ENCODE measurements at places on chromosomes 5 and 9. TPM values are rescaled to one million over a fixed set of nuclear protein-coding genes. Genes with fewer than 3 reads are reported as not detected.

Gene GLDC
- total RNA-seq: 100 TPM

Gene SERF1A
- total RNA-seq: 27.8 TPM

Gene CXCL14
- not detected for total RNA-seq

DNA sequence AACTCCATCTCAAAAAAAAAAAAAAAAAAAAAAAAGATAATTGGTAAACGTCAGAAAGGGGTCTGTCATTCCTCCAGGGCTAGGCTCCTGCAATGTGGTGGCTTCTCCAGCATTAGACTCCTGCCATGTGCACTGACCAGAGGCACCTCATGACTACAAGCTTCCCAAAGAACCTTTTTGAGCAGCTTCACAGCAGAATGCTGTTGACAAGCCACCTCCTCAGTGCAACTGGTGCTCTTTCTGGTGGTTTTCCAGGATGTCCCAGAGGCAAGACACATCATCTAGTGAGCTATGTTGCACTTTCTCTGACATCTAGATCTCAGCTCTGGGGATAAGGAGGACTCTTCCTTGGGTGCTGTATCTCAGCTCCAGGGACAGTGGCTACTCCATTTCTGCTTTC, 11.6 kb downstream of the RPL37 start:
- DNase-seq: no peak
- peak overlapping the region; percentile 14 for H3K27ac ChIP-seq
- peaks cover 7% of the 10 kb centered on the region for H3K36me3 ChIP-seq
- H3K4me1 ChIP-seq: no peaks in the 10 kb centered on the region
- H3K27me3 ChIP-seq: no peaks in the 10 kb centered on the region

- no peak overlapping the region for H3K27ac ChIP-seq
- no peaks in the 10 kb centered on the region for H3K36me3 ChIP-seq
- H3K4me1 ChIP-seq: no peaks in the 10 kb centered on the region
- H3K27me3 ChIP-seq: no peaks in the 10 kb centered on the region
Measured at GRCh38 chr9:70525519-70525918, 111.1 kb upstream of the KLF9 start.

DNA sequence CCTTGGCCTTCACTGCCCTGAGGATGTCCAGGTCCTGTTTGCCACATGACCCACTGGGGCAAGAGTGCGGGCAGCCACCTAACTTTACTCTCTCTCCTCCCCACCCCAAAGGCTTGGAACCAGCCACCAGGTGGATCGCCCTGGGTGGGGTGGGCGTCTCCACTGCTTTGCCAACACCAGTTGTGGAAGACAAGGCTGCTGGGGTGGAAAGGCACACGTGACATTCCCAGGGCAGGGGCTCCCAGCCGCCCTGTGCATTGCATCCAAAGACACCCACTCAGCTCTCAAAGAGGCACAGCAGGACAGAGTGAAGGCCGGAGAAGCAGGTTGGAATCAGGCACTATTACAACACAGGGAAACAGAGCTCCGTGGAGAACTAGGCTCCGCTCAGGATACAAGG, 162.2 kb downstream of the OLFM1 start:
- no peaks in the 10 kb centered on the region for H3K36me3 ChIP-seq
- no peaks in the 10 kb centered on the region for H3K27me3 ChIP-seq
- no peak overlapping the region for H3K27ac ChIP-seq
- DNase-seq: no peak

DNA sequence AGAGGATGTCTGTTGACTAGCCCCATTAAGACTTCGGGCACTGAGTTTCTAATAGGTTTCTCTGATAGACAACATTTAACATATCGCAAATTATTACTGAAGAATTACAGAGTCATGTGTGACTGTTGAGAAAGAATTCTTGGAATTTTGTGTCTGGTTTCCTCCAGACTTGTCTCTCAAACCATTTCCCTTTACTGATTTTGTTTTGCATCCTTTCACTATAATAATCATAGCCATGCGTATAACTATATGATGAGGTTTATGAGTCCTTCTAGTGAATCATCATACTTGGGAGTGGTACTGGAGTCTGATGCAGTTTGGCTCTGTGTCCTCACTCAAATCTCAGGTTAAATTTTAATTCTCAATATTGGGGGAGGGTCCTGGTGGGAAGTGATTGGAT, 27.0 kb downstream of the ZNF169 start:
- H3K27ac ChIP-seq: no peak overlapping the region
- H3K27me3 ChIP-seq: no peaks in the 10 kb centered on the region
- H3K36me3 ChIP-seq: peaks cover 3% of the 10 kb centered on the region
- H3K4me3 ChIP-seq: no peak overlapping the region
- no peak for DNase-seq

- H3K27me3 ChIP-seq: peaks cover 70% of the 10 kb centered on the region
- H3K4me1 ChIP-seq: no peaks in the 10 kb centered on the region
- no peak overlapping the region for H3K4me3 ChIP-seq
- DNase-seq: no peak
Measured at GRCh38 chr5:593511-593910, 18.6 kb upstream of the CEP72 start.

DNA sequence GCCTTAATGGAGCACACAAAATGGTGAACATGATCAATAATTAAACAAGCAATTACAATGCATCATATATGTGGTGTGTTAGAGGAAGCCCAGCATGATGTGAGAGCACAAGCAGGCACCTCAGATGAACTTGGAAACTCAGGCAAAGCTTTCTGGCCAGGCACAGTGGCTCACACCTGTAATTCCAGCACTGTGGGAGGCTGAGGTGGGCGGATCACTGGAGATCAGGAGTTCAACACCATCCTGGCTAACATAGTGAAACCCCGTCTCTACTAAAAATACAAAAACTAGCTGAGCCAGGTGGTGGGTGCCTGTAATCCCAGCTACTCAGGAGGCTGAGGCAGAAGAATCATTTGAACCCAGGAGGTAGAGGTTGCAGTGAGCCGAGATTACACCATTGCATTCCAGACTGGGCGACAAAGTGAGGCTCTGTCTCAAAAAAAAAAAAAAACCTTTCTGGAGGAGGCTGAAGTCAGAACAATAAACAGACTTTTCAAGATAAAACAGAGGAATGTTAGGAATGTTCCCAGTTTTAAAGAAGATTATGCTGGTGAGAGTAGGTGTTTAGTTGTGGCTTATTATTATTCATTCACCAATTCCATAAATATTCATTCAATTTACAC, 159.4 kb downstream of the CEMIP2 start:
- peaks cover 9% of the 10 kb centered on the region for H3K4me1 ChIP-seq
- H3K4me3 ChIP-seq: no peak overlapping the region
- H3K36me3 ChIP-seq: no peaks in the 10 kb centered on the region

GRCh38 chr5:36301858-36302603, at the start of gene RANBP3L:
Gene RANBP3L (minus strand): TSS chr5:36301902. CDS start chr5:36301416, 486 bp downstream.
- DNase-seq: peak; percentile 63
- H3K27ac ChIP-seq: no peak within 1 kb of the TSS
- H3K4me1 ChIP-seq: peaks cover 8% of the 10 kb centered on the region
- H3K4me3 ChIP-seq: no peak within 1 kb of the TSS

GRCh38 chr9:128702949-128703615, 779 bp downstream of the PKN3 start:
- DNase-seq: peak; percentile 82
- no peaks in the 10 kb centered on the region for H3K4me1 ChIP-seq
- H3K27me3 ChIP-seq: peaks cover 8% of the 10 kb centered on the region
- peak overlapping the region; percentile 84 for H3K4me3 ChIP-seq
- H3K27ac ChIP-seq: no peak overlapping the region
- no peaks in the 10 kb centered on the region for H3K36me3 ChIP-seq

GRCh38 chr9:16106021-16106571, 553.3 kb downstream of the CCDC171 start:
- H3K27ac ChIP-seq: peak overlapping the region; percentile 1
- H3K4me1 ChIP-seq: peaks cover 38% of the 10 kb centered on the region
- peak; percentile 17 for DNase-seq
- H3K4me3 ChIP-seq: no peak overlapping the region

GRCh38 chr5:137923856-137924255, 34.6 kb downstream of the PKD2L2 start:
- H3K4me1 ChIP-seq: no peaks in the 10 kb centered on the region
- peak; percentile 3 for DNase-seq
- no peak overlapping the region for H3K4me3 ChIP-seq
- no peaks in the 10 kb centered on the region for H3K27me3 ChIP-seq
- no peak overlapping the region for H3K27ac ChIP-seq
- no peaks in the 10 kb centered on the region for H3K36me3 ChIP-seq

- H3K36me3 ChIP-seq: no peaks in the 10 kb centered on the region
- no peaks in the 10 kb centered on the region for H3K27me3 ChIP-seq
- DNase-seq: no peak
- H3K4me1 ChIP-seq: peaks cover 29% of the 10 kb centered on the region
- H3K4me3 ChIP-seq: no peak overlapping the region
Measured at GRCh38 chr5:168121138-168121494, 170.3 kb upstream of the WWC1 start.
